ENCODE measurements at places on chromosomes 6 and 20. TPM values are rescaled to one million over a fixed set of nuclear protein-coding genes. Genes with fewer than 3 reads are reported as not detected.

DNA sequence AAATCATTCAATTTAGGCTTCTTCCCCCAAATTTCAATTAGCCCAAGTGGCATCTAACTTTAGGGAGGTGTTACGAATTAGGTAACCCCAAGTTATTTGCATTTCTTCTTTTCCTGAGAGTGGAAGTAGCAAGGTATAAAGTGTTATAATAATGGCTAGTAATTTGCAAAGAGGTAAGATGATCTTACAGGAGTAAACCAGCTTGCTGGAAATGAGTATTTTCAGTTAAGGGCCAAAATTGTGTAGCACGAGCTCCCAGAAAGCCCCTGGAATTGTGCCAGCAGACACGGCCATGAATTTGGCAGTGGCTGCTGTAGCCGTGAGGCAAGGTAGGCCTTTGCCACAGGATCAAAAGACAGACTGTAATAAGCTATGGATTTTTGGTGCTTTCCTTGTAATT is 38.0 kb downstream of the CITED2 start:
- no peak for DNase-seq

DNA sequence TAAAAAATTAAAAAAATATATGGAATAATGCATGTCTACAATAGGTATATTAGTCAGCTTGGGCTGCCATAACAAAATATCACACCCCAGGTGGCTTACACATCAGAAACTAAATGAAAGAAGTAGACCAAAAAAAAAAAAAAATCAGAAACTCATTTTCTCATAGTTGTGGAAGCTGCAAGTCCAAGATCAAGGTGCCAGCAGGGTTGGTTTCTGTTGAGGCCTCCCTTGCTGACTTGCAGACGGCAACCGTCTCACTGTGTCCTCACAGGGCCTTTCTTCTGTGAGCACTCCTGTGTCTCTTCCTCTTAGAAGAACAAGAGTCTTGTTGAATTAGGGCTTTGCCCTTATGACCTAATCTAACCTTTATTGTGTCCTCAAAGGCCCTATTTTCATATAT is 11.4 kb upstream of the GDAP1L1 start:
- DNase-seq: no peak

DNA sequence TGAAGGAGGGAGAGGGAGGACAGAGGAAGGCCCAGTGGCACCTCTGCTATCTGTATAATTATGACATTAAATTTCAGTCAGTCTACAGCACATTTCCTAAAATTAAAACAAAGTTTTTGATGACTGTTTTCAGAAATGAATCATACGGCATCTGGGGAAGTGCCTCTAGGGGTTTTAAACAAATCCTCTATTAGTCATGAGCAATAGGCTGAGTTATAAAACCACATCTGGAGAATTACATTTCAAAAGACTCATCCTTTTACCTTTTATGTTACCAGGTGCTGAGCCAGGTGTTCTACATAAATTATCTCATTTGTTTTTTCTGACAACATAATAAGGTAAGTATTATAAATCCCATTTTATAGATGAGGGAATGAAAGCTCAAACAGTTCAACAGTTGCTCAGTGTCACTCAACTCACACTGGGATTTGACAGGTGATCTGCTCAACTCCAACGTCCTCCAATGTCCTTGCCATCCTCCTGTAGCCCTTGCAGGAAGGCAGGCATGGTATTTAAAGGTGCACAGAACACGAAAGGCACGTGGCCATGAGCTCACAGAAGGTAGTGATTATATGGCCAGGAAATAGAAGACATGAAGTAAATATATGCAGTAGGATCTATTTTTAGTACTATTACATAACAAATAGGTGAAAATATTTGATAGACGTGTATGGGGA is 184.2 kb upstream of the MAN1A1 start:
- DNase-seq: no peak

LINC00237 gene
- polyA plus RNA-seq: 1.3 TPM

OXT gene
- not detected for polyA plus RNA-seq
